ENCODE measurements at places on chromosomes 5 and 9.

GRCh38 chr5:131223751-131224386, 40.0 kb upstream of the CDC42SE2 start:
- no peak for DNase-seq

DNA sequence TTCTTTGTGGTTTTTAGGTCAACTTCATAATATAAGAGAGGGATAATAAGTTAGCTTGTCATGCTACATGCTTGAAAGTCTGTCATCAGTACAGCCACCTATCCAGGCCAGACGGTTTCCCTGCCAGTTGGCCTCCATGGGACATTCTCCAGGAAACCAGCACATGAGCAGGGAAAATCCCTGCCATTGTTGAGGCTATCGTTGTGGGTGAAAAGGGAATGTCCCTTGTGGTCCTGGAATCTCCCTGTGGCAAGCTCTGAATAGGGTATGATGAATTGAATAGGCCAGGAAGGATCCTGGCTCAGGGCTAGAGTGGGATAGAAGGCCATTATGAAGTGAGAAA, 12.3 kb downstream of the F2RL1 start:
- DNase-seq, result no peak

GRCh38 chr5:158464383-158464782, 605.4 kb upstream of the CLINT1 start:
- DNase-seq, result no peak

DNA sequence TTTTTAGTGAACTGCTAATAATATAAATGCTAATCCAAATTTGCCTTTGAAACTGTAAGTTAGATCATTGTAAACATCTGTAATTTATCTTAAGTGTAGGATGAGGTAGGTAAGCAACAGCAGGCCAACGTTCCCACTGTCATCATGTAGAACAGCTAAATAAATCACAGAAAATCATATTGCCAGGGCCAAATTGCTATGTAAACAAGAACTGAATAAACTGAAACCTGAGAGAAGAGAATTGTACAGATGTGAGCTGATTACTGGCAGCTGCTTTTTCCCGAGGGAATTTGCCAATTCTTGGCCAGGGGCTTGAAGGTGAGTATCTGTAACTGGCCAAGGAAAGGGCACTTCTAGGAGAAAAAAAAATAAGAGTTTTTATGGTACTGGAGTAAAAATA, 97.6 kb downstream of the CDH10 start:
- no peak for DNase-seq

DNA sequence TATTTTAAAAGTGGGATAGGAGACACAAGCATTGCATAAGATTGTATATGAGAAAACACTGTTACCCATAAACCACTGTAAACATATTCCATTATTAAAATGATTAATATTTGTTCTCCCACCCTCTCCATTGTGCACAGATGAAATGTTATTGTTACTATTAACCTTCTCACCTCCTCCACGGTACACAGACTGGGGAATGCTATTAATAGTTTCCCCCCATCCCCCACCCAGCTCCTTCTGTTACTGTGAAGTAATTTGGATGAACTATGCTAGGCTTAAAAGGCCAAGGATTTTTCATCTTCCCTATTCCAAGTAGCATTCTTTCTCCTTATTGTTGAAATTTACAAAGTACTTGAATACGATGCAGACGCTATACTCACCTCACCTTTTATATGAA, 91.4 kb downstream of the JAKMIP2 start:
- no peak for DNase-seq

- DNase-seq, result no peak
Observed at GRCh38 chr9:136254381-136255165, 9.0 kb upstream of the QSOX2 start.

DNA sequence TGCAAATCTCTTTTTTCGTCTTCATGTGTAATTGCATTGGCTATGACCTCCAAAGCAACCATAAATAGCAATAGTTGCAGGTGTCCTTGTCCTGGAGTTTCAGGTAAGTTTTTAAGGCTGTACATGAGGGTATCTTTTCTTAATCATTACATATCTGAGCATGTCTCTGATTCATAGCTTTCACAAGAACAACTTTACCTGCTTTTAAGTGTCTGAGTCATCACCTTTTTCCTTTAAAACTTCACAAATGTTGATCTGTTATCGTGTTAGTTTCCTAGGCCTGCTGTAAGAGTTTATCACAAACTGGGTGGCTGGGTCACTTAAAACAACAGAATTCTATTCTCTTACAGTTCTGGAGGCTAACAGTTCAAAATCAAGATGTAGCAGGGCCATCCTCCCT, 13.8 kb downstream of the GARNL3 start:
- DNase-seq, result no peak

DNA sequence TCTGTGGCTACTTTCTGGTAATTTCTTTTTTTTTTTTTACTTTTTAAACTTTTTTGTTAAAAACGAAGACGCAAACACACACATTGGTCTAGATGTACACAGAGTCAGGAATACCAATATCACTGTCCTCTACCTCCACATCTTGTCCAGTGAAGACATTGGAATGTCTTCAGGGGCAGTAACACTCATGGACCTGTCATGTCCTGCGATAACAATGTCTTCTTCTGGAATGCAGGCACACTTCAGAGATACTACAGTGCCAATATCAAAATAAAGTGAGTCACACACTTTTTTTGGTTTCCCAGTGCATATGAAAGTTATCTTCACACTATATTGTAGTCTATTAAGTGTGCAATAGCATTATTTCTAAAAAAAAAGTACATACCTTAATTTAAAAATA, 175.9 kb downstream of the ARRDC3 start:
- DNase-seq, result no peak

- DNase-seq, result no peak
Observed at GRCh38 chr9:112489876-112490666, 3.4 kb downstream of the KIAA1958 start.

GRCh38 chr5:124574521-124575436, 171.7 kb downstream of the ZNF608 start:
- DNase-seq, result no peak

- no peak for DNase-seq
Observed at GRCh38 chr5:15214010-15214409, 286.0 kb upstream of the FBXL7 start.

DNA sequence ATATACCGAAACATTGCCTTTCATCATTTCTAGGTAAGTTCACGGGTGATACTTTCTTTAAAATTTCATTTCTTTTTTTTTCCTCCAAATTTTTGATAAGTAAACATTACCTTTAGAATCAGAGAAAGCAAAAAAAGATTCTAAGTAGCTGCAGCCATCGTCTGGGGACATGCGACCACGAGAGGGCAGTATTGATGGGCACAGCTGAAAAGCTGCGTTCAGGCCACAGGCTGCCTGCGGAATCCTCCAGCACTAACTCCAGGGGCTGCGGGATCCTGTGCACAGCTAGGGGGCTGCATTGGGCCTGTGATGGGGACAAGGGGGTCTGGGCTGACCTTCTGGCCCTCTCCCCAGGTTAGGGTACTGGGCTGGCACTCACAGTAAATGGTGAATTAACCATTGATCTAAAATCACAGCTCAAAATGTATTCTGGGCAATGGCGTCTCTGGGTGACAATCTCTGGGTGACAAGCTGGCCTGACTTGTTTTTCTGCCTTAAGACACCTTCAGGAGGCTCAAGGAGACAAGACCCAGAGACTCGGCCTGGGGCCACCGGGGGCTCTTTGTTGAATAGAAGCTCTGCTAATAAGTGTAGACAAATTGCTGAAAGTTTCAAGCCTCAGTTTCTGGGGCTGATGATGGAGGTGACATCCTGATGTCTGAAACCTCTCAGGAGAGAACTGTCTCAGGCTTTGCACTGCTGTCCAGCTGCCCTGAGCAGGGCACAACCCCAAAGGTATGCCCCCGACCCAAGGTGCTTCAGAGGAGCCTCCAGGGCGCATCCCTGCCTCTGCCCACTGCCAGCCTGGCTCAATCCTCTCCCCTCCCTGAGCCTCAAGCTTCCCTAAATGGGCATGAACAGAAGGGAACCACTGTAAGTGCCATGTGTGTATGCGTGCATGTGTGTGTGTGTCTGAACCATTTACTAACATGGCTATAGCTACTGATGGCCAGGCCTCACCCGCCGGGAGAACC, 44.3 kb upstream of the SARDH start:
- peak; percentile 63 for DNase-seq
